ENCODE measurements at places on chromosomes 2 and 18.

DNA sequence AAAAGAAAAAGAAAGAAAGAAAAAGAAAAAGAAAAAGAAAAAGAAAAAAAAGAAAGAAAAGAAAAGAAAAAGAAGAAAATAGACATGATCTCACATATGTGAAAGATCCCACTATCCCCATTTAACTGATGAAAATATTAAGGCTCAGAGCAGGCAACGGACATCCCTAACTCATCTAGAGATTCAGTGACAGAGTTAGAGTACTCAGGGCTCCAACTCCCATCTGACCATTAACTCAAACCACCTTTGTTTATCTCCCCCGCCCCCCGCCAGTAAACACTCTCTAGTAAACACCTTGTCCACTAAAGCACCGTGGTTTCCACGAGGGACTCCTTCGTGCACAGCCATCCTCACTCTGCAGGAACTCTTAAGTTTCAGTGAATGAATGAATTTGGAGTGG lies 142.9 kb downstream of the TGIF1 start:
- no peak for DNase-seq

DNA sequence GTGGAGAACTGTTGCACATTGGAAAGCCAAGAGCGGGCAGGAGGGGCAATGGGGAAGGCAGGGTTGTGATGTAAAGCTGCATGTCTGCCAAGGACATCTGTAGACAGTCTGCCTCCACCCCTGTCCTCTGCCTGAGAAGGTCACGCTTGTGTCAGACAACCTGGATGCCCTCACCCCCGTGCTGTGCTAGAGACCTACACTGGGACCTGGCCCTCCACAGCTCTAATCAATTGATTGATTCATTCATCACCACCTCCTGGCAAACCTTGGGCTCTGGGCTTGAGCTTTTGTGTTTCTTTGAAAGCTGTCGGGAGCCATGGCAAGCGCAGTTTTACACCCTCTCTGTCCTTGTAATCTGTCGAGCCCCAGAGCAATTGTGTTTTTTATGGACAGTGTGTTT lies 41.1 kb downstream of the MARCO start:
- DNase-seq: no peak

- no peak for DNase-seq
Measured at GRCh38 chr2:166485558-166486178, 8.4 kb downstream of the SCN7A start.

DNA sequence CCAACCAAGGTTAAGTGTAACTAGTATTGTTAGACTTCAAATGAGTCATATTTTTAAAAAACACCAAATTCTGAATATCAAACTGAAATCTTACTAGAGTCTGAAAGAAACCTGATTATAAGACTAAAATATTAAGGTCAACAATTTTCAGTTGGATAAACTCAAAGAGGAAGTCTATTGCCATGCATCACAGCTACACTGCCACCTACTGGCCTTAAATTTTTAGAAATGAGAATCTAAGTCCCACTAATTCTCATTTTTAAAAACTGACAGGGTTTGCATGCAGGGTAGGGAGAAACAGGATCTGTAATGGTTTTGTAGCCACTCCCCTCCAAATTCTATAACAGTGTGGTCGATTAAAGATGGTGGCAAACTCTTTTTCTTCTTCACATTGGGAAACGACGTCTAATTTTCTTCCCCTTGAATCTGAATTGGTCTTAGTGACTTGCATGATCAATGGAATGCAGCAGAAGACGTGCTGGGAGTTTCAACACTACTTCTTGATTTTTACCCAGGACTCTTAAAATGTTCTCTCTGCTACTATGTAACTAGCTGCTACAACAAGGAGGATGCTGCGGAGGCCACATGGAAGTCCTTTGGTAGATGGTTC lies 176.1 kb upstream of the SESTD1 start:
- DNase-seq: no peak

GRCh38 chr2:169795181-169795580 lies 3.5 kb upstream of the SSB start:
- DNase-seq: no peak

DNA sequence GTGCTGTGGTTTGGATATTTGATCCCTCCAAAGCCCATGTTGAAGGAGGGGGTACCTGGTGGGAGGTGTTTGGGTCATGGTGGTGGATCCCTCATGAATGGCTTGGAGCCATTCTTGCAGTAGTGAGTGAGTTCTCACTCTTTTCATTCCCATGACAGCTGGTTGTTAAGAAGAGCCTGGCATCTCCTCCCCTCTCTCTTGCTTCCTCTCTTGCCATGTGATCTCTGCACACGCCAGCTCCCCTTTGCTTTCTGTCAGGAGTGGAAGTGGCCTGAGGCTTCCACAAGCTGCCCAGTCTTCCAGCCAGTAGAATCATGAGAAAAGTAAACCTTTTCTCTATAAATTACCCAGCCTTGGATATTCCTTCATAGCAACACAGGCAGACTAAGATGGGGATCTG lies 8.6 kb downstream of the ADD2 start:
- DNase-seq: no peak

All from stimulated activated CD4-positive, alpha-beta T cell treated with anti-CD3 and anti-CD28 coated beads, Interleukin-2, amount 100 ng/mL, for 48 hours (primary cell).